ENCODE measurements at places on chromosomes 1 and 21.

GRCh38 chr1:185419718-185420117, 102.7 kb upstream of the IVNS1ABP start:
- no peak for DNase-seq

- DNase-seq, result no peak
Observed at GRCh38 chr1:204574016-204574864, 58.0 kb downstream of the MDM4 start.

- no peak for DNase-seq
Observed at GRCh38 chr1:93804412-93804811, 74.6 kb downstream of the DNTTIP2 start.

DNA sequence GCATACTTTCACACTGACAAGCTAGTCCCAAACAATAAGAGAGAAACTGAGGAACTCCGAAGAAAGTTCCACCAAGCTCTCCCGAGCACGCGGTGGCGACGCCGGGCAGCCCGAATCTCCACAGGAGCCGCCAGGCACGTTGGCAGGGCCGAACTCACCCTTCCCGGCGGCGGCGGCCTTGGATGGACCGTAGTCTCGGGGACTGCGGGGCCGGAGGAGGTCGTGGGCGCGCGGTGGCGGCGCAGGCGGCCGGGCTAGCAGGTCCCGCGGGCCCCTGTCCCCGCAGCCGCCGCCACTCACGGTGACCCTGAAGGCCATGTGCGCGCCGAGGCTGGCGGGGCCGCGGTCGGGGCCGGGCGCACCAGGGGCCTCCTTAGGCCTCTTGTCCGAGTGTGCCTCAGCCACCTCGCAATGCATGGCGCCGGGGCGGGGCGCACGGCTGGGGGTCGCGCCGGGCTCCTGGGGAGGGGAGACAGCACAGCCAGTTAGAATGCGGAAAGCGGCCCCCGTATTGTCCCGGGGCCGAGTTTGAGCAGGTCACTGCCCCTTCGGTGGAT, 1.2 kb downstream of the GLIS1 start:
- no peak for DNase-seq

DNA sequence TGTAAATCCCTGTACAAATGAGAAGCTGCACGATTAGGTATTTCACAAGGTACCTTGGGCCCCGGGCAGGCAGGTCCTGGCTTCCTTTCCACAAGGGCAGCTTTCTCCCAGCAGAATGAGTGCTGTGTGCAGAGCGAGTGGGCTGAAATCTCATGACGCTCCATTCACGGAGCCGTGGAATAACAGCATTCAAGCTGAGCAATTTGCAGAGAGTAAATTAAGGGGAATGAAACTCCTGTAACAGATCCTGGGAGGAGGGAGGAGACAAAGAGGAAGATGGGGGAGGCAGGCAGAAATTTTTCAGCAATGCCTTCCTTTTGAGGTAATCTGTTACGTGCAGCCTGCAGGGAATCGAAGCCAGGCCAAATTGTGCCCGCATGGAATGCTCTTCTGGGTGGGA, 239.9 kb downstream of the TNR start:
- DNase-seq, result no peak

- no peak for DNase-seq
Observed at GRCh38 chr1:225691377-225691776, 38.5 kb upstream of the ENAH start.

GRCh38 chr21:43934716-43935705, 70.0 kb downstream of the AGPAT3 start:
- no peak for DNase-seq

- no peak for DNase-seq
Observed at GRCh38 chr1:85465099-85465785, at the start of gene DDAH1. Gene DDAH1, minus strand, starts transcription at chr1:85465159. Its CDS starts 114 bp downstream, at chr1:85465045.

GRCh38 chr1:189429610-189430009, 1048.1 kb downstream of the BRINP3 start:
- DNase-seq, result no peak

GRCh38 chr1:150909585-150910180, 16.5 kb upstream of the SETDB1 start:
- DNase-seq, result no peak

GRCh38 chr1:56512724-56513494, 66.5 kb downstream of the PLPP3 start:
- no peak for DNase-seq

- no peak for DNase-seq
Observed at GRCh38 chr1:178057912-178058534, 35.9 kb upstream of the RASAL2 start.

Data from activated T-helper 1 cell treated with Interleukin-2 at 50 U/mL for 16 hours (primary cell).